ENCODE measurements at places on chromosomes 11 and 22. TPM values are rescaled to one million over a fixed set of nuclear protein-coding genes. Genes with fewer than 3 reads are reported as not detected.

GRCh38 chr11:121466063-121466794 lies 13.5 kb upstream of the SORL1-AS1 start:
- peak; percentile 92 for DNase-seq

DNA sequence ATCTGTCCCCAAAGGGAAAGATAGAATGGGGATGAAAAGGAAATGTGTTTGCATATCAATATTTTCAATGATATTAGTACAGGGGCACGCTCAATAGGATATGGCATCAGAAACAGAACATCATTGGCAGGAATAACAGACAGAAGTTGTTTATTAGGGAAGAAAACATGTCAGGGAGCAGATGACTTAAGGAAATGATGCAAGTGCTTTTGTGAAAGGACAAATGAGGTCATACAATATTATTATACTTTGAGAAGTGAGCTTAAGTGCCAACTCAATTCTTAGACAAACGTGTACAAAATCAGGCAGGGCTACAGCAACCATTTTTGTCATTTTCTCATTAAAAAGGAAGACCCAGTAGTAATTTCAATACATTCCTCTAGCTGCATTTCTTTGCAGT lies 388.4 kb downstream of the SOX6 start:
- no peak for DNase-seq

DNA sequence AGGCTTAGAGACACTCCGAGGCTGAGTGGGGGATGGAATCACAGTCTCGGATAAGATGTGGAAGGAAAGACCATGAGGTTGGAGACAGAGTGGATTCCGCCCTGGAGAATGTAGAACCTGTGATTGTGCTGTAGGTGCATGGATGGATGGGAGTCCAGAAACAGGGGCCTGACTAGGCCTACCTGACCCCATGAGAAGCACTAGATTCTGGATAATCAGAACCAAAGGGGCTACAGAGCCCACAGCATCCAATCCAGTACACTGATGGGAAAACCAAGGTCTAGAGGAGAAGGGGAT lies 32.3 kb upstream of the FCHSD2 start:
- DNase-seq, result no peak

DNA sequence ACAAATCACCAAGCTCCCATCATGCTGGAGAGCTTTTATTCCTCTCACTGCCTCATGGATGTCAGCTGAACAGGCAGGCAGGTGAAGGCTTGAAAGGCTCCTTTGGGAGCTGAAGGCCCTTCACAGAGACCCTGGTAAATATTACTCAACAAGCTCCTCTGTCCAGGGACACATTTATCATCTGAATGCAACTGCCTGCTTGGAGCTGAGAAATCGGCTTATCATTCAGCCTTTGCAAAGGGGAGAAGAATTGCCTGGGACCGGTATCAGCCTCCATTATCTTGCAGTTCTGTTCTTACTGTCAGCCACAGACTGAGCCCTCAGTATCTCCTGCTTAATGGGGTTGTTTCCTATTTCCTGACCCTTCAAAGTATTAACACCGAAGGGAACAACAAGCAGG lies 113.8 kb upstream of the PITPNB start:
- no peak for DNase-seq

Gene TP53I11
- total RNA-seq, result 91.5 TPM

DNA sequence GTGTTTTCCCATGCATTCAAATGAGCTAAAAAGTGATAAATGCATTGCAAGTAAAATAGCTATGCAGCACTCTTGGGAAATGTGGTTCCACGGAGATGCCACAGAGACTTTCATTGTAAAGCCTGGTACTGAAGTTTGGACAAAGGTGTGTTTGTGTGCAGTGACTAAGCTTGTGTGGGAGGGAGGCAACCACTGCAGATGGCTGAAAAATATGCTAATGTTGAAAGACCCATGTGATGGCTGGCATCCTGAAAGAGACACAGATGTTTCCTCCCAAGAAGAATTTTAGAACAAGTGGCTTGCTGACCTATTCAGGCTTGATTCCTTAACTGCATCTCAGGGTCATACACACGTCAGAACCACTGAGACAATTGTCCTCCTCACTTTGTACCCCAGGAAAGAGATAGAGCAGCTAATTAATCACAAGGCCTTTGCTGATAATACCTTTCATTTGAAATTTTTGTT lies 73.8 kb downstream of the FAM76B start:
- no peak for DNase-seq

Gene DESI1
- 28.7 TPM for total RNA-seq

Gene GRM5
- not detected for total RNA-seq

DNA sequence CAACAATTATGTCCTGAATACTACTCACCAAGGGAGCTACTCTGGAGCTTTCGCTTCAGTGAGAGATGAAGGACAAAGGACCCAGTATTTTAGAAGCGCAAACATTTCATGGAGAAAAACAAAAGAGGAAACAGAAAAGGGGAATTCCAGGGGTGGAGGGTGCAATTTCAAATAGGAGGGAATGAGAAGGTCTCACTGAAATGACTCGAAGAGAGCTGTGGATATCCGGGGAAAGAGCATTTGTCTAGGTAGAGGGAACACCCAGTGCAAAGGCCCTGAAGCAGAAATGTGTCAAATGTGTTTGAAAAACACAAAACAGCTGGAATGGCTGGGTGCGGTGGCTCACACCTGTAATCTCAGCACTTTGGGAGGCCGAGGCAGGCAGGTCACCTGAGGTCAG lies 2.4 kb downstream of the RPS19BP1 start:
- no peak for DNase-seq

Gene PNPLA5
- total RNA-seq, result 4.0 TPM

Gene VPREB1
- total RNA-seq, result not detected

DNA sequence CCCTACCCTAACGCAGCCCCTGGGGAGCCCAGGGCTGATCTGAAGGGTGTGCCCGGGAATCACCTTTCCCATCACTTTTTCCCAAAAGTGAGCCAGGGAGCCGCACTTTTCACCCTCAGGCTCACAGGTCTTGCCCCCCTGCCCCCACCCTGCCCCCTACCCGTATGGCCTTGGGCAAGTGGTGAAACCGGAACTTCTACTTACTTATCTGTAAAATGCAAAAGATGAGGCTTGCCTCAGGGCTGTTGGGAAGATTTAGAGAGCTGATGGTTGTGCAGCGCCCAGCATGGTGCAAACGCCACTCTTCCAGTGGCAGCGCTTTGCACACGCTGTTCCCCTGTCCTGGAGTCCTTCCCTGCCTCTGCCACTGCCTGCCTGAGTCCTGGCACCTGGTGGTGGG lies 8.0 kb downstream of the SYT12 start:
- DNase-seq, result no peak

DNA sequence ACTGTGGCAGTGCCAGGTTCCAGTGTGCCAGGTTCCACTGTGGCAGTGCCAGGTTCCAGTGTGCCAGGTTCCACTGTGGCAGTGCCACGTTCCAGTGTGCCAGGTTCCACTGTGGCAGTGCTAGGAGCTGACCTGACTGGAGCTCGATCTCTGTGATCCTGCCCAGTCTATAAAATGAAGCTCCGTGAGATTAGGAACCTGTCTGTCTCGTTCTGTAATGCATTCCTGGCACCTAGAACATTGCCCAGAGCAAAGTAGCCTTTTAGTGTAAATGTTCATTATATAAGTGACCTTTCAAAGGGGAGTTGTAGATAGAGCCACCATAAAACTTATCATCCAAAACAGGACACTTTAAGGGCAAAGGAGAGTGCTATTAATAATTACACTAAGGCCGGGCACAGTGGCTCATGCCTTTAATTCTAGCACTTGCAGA lies 36.0 kb downstream of the ART5 start:
- DNase-seq, result no peak

- no peak for DNase-seq
These were observed 13.0 kb downstream of the MAML2 start for GRCh38 chr11:96329855-96330510.

Gene VSTM5
- 0.68 TPM for total RNA-seq

DNA sequence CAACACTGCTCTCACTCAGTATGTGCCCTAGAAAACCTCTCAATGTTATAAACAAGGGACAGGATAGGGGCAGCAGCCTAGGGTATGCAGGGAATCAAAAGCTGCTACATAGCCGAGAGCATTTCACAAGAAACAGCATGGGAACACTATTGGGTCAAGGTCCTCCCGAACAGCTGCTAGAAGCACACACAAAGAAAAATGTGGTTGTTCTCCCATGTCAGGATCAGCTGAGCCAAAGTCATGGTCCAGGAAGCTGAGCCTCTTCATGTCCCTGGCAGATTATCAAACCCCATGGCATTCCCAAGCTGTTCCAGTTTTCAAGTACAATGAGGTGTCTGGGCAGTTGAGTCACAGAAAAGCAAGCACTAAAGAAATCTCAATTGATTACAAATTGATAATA lies 21.0 kb upstream of the GDPD4 start:
- no peak for DNase-seq

Gene KCNC1
- total RNA-seq, result not detected

GRCh38 chr11:57776577-57777210 lies 15.1 kb downstream of the CTNND1 start:
- no peak for DNase-seq

Gene ANO9
- total RNA-seq, result 76.8 TPM

DNA sequence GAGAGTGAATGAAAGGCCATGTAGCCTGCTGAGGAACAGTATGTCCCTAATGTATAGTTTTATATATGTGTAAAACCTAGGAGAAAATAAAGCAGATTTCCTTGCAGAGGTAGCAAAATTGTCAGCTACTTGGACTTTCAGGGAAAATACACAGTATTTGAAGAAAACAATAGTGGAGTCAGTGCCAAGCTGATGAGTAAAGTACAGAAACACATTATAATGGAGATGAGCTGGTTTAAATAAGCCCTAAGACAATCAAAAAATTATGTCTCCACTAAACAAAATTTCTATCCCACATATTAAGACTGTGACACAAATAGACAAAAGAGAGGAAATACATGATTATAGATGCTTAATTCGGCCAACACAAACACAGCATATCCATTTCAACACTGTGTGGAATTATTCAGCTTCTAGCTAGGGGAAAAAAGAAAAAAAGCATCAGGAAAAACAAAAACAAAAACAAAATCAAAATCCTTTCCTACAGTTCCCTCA lies 75.9 kb downstream of the MAML2 start:
- DNase-seq, result no peak

Gene PLEKHA7
- 29.8 TPM for total RNA-seq

DNA sequence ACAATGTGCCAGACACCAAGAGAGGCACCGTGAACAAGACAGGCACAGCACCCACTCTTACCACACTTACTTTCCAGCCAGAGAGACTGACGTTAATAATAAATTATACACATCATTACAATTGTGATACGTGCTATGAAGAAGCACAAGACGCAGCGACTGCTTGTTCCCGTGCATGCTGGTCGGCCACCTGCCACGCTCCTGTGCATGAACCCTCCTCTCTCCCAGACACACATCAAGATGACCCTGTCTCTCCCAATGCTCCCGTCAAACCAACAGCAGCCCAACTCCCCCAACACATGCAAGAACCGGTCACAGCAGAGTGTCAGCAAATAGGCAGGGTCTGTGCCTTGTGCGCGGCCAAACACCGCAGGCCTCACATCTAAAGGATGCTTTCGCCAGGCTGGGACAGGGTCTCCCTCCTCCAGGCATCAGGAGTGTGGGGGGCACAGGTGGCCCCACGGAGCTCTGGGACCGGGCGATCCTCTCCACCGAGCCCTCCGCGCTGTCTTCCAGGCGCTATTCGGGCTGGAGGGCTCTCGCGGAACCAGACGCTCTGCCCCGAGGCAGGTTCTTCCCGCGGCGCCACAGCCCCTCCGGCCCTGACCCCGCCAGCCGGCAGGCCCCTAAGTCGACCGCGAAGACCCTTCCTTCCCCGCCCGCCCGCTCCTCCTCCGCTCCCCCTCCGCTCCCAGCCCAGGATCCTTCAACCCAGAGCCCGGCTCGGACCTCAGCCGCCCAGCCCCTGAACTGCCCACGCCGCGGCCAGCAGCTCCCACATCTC lies 533 bp downstream of the SERGEF start:
- no peak for DNase-seq

- DNase-seq, result no peak
These were observed 11.9 kb downstream of the SHISA8 start for GRCh38 chr22:41902932-41903421.

GRCh38 chr11:11251394-11251970 lies 101.6 kb downstream of the CSNK2A3 start:
- no peak for DNase-seq

Gene SCGB1C1
- total RNA-seq, result not detected

Gene PHOX2A
- total RNA-seq, result not detected

DNA sequence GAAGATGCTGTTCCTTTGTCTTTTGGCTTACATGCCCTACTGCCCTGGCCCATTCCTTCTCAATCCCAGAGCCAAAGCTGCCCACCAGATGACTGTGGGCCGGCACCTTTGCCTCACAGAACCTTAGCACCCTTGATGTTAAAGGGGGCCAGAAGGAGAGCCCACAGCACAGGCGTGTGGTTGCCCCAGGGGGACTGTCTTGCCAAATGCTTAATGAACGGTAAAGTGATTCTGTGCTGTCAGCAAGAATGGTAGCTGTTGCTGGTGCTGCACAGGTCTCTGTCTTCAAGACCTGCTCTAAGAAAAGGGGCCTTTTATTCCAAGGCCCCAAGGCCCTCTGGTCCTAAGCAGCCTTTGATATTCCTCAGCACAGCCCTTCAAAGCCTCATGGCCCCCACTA lies 113.3 kb downstream of the MORC2 start:
- peak; percentile 13 for DNase-seq

DNA sequence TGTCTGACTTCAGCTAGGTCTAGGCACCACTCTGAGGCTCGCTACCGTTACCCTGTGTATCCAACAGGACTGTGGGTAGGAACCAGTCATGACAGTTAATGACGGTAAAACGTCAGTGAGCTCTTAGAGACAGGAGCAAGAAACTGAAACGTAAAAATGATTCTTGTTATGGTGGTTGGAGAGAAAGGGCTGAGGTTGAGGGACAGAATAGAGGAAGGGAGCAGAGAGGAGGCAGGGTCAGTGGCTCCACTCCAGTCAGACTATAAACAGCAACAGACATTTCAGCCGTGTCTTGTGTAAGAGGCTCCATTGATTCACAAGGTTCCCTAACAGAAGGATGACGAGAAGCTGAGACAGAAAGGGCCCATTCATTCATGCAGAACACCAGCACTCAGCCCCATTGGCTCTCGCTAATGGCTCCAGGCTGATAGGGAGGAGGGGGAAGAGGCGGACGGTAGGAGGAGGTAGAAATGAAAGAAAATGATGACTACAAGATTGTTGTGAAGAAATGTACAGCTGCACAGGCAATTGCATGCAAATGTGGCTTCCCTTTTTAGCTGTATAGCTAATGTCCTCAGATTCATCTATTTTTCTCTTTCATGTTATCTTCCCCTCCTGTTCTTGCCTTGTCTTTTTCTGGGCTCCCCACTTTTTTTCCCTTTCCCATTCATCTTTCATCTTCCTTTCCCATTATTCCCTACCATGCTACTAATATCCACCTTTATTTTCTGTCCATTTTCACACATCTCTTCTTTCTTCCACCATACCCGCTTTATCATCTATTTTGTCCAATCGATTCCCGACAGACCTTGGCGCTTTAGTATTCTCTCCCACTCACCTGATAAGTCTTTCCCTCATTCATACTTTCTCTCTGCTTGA lies 34.3 kb downstream of the ETS1 start:
- DNase-seq, result no peak

Gene ADM2
- 0.30 TPM for total RNA-seq

Measured in suprapubic skin (tissue), 4 donors.